ENCODE measurements at places on chromosomes 5 and 9.
A peak's percentile ranks its signal among the peaks of the same experiment; 100 is the strongest.

DNA sequence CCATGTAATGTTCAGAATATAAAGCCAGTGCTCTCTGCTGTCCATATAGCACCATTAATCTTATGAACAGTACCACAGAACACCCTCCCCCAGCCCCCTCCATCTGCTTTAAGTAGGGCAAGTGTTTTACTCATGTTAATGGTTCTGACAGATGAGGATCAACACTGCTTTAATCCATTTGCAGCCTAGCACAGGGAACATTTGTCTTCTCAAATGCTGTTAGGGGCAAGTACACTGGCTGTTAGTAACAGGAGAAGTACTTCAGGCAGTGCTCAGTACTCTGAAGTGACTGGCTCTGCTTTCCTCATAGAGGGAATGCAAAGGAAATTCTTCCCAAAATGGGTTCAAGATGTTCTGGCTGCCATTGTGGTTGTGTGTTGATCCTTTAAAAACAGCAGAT lies 202.6 kb downstream of the DCP2 start:
- DNase-seq: no peak

DNA sequence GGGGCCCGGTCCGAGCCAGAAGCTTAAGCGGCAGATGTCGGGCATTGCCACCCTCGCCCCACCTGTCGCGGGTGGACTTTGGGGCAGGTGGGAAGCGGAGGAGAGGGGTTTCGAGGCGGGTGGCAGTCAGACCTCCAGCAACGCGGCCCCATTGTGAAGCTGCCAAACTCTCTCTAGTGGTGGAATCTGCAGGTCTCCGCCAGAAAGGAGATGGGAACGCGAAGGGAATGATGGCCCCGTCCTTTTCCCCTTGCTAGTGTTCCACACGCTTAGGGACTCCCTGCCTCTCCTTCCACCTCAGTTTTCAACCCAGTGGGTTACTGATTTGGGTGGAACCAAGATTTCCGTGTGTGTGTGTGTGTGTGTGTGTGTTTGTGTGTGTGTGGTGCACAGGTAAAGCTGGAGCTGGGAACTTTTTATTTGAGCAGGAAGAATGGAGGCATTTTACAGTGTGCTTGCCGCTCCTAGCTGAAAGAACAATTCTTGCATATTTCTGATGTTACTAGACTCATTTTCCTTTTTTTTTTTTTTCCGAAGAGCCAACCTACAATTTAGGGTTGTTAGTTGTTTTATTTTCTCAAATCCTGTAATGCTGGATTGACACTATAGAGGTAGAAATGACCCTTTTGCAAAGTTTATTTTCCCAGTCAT lies 1.3 kb downstream of the MACIR start:
- no peak for DNase-seq

- DNase-seq: no peak
Measured at GRCh38 chr5:144205141-144205551, 34.5 kb downstream of the KCTD16 start.

DNA sequence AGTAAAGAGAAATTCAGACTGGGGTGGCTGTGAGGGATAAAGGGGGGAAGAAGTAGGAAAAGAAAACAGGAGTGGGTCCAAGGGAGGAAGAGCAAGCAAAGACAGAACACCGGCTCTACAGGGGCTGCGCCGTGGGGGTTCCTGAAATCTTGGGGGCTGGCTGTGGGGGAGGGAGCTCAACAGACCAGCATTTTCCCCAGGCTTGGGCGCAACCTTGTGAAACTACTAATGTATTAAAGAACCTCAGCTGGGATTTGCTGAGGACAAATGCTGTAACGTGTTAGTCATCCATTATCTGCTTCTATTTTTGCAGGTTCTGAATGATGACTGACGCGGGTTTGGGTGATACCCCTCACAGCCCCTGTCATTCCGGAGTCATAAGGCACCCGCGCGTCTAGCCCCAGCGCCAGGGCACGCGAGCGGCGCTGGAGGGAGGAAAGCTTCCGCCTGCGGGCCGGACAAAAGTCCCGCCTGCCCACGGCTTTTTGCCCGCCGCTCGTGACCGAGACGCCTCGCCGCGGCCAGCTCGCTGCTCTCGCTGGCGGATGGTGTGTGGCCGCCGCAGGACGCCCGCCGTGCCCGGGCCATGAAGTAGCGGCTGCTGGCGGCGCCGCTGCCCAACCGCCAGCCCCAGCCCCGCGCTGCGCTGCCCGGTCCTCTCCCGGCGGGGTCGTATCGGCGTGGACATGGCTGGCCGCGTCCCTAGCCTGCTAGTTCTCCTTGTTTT lies 110.6 kb downstream of the PAM start:
- DNase-seq: peak; percentile 41

GRCh38 chr5:177426566-177427210 lies at the start of gene GRK6:
TSS of gene GRK6 (plus strand) at chr5:177426676. CDS start at chr5:177426846, 170 bp downstream.
- DNase-seq: no peak

DNA sequence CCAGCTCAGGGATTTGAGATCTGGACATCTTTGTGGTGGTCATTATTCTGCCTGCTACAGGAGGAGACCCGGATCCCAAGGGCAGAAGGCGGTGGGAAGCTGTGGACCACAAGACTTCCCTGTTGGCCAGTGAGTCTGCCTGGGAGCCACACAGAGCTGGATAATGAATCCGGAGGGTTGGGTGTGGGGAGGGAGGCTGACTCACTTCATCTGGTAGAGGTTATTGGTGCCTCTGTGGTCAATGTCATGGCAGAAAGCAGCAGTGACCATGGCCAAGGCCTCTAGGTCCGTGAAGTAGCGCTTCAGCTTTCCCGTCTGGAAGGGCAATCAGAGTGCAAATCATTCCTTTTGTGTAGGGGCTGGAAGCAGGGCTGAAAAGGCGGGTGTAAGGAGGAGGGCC lies 58.5 kb downstream of the PDE6A start:
- no peak for DNase-seq

DNA sequence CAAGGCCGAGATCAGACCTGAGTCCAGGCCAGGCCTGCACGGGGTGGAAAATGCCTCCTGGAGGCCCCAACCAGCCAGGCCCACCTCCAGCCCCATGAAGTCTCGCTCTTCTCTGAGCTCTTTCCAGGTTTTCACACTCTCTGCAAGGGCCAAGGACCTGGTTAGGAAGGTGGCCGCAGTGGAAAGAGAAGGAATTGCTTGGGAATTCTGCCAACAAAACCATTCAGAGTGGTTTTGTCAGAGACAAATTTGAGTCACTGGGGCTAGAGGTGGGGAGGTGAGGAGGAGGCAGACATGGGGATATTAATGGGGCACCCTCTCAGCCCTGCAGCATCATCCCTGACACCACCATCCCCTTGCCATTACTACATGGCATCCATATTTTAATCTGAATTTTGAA lies 261.0 kb downstream of the ROR2 start:
- DNase-seq: no peak

GRCh38 chr5:41621420-41621819 lies 111.0 kb upstream of the PLCXD3 start:
- DNase-seq: no peak

DNA sequence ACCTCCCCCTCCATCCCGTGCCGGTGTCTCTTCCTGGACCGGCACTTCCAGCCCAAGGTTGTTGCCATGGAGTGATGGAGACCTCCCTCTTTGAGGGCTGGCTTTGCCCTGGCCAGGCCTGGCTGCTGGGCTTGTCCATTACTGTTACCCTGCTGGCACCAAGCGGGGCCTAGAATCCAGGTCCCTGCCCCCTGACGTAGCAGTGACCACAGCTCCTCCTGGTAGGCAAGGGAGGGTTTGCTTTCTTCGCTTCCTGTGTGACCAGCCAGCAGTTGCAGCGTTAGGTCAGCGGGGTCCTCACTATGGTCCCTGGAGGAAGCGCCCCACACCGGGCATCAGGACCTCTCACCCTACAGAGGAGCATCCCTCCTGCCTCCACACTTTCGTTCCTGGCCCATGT lies 146.7 kb upstream of the COL5A1 start:
- no peak for DNase-seq

DNA sequence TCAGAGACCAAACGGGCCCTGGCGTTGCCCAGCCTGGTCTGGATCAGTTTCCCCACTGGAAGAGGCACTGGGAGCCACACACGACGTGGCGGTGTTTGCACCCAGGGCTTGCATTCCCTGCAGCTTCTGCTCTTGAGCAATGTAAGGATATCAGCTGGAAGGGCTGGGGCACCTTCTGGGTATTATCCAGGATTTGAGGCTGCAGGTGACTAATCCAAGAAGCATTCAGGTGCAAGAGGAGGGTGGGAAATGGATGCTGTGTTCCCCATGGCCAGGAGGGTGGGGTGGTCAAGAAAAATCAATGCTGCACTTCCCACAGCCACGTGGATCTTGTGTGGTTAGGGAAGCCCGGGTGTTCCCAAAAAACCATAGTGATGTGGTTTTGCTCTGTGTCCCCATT lies 430.9 kb downstream of the IRX2 start:
- no peak for DNase-seq
